Effector CD4-positive, alpha-beta T cell (primary cell): ENCODE measurements at places on chromosomes 2 and 18.

GRCh38 chr18:27599202-27599829 lies 414.2 kb upstream of the CHST9 start:
- no peak for DNase-seq

- DNase-seq, result no peak
Observed at GRCh38 chr2:15893085-15893484, 47.3 kb upstream of the MYCN start.

DNA sequence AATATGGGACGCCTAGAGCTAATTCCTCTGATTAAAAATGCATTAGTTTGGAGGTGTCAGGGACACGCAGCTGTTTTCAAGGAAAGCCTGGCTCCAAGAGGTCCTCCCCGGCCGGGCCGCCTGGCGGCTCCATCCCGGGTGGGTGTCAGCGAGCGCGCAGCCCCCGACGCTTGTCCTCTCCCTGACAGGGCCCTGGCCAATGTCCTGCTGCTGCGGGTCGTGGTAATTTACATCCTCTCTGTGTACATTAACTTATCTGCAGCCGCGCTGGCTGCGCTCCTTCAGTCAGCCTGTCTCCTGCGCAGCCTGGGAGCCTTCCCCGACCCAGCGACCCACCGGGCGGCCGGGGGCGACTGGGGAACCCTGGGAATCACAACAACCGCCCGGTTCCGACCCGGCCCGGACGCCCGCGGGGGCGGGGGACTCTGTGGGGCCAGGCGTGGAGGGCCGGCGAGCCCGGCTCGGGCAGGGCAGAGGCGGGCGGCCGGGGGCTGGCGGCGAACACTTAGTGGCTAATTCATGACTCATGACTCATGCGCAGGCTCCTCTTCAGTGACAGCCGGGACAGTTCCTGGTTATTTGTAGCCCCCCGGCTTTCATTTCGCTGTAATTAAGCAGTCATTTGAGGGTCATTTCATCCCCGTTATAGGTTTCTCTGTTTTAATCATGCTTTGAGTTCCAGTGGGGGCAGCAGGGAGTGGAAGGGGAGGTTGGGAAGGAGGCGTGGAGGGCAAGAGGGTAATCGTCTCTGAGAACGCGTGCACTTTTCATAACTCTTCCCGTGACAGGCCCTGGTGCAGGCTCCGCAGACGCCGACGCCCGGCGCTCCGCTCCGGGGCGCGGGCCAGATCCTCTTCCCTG lies 141.9 kb upstream of the CTAGE1 start:
- no peak for DNase-seq

- DNase-seq, result no peak
Observed at GRCh38 chr2:11505652-11506610, 27.9 kb upstream of the GREB1 start.

- DNase-seq, result no peak
Observed at GRCh38 chr2:205386109-205386508, 296.2 kb upstream of the NRP2 start.

DNA sequence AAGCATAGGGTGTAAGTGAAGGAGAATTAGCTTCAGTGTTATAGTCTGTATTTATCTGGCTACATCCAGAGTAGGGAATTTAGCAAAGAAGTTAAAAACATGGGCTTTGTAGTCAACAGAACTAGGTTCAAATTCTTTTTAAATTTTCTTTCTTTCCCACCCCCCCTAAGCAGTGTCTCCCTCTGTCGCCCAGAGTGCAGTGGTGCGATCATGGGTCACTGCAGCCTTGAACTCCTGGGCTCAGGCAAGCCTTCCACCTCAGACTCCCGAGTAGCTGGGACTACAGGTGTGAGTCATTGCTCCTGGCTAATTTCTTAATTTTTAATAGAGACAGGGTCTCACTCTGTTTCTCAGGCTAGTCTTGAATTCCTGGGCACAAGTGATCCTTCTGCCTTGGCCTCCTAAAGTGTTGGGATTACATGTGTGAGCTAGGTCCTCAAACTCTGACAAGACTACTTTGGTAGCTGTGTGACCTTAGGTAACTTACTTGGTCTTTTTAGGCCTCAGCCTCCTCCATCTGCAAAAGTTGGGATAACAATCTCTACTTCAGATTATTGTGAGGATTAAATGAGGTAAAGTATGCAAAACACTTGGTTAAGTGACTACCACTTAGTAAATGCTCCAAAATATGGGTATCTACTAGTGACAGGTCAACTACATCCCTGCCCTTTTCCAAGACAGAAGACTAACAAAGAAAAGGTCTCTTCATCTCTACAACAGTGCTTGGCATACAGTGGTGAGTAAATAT lies 17.8 kb downstream of the DOK1 start:
- no peak for DNase-seq

- DNase-seq, result no peak
Observed at GRCh38 chr2:62996534-62997186, 54.0 kb upstream of the OTX1 start.
